ENCODE measurements at places on chromosomes 7 and 10.

GRCh38 chr10:11870461-11870780, 47.3 kb downstream of the PROSER2 start:
- DNase-seq: no peak

GRCh38 chr7:4739528-4739992, 35.9 kb upstream of the AP5Z1 start:
- peak; percentile 16 for DNase-seq

DNA sequence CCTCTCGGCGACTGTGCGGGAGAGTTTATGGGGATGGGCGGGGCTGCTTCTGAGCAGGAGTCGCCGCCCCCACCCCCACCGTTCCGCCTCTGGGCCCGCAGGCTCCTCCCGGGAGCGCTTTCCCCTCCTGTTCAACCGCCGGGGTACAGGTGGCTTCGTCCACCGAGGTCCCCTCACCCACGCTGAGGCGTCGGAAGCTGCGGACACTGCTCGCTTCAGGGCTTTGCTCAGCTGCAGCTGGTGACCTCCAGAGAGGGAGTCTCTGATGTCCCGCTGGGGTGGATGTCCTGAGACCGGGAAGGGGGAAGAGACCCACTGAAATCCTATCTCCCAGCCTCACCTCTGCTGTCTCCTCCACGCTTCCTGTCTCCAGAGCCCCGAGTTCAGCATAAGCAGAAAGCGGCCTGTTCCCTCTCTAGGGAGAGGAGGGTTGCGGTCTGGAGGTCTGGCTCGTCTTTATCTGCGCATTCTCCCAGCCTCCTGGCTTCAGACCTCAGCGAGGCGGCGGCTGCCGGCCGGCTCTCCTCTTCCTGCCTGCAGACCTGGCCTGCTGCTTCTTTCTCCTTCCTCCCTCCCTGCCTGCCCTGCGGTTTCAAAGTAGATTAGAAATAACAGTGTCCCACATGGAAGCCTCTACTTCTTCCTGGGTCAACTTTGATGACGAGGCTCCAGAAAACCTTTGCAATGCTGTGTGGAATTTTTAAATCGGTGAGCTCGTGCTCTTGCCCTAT, 1.8 kb downstream of the CYP2E1 start:
- DNase-seq: no peak

- no peak for DNase-seq
These were observed 359.2 kb downstream of the PHF14 start for GRCh38 chr7:11332865-11333228.

- no peak for DNase-seq
These were observed 18.5 kb downstream of the BICC1 start for GRCh38 chr10:58531084-58531695.

GRCh38 chr10:97183314-97183713, 2.4 kb downstream of the SLIT1 start:
- no peak for DNase-seq

- DNase-seq: no peak
These were observed 325.6 kb downstream of the PHTF2 start for GRCh38 chr7:78124216-78124615.

DNA sequence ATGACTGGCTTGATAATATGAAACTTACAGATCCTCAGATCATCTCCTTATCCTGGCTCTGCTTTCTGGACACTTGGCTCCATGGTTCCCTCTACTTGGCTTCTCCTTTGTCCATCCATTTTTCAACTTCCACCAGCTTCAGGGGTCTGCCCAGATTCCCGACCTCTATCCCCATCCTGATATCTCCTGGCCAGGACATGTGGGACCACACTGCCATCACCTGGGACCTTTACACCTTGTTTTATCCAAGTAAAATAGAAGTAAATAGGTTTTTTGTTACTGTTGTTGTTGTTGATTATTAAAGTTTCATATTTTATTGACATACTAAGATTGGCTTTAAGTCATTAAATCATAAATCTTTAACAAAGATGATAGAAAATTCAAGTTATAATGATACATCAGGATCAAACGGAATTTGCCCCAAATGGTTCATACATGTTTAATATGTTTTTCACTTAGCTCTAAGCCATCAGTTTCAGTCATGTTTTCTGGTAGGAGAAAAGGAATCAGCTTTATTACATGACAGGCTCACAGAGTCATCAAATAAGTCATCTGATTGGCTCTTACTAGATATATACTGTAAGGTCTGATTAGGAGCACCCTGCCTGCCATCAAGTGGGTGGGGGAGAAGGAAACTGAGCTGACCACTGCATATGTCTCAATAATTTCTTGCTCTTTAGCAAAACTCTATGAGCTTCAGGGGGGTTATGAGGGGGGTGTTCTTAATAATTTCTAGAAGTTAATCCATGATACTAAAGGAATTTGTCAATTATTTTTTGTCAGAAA, 111.5 kb upstream of the AHR start:
- DNase-seq: no peak

- no peak for DNase-seq
These were observed 102.0 kb upstream of the SAMD8 start for GRCh38 chr10:75009426-75009825.

GRCh38 chr10:48896756-48897440, 42.7 kb downstream of the LRRC18 start:
- no peak for DNase-seq
